Stimulated activated CD4-positive, alpha-beta T cell treated with anti-CD3 and anti-CD28 coated beads, Interleukin-4, amount 100 ng/mL, for 48 hours (primary cell): ENCODE measurements at places on chromosomes 5 and 9.

DNA sequence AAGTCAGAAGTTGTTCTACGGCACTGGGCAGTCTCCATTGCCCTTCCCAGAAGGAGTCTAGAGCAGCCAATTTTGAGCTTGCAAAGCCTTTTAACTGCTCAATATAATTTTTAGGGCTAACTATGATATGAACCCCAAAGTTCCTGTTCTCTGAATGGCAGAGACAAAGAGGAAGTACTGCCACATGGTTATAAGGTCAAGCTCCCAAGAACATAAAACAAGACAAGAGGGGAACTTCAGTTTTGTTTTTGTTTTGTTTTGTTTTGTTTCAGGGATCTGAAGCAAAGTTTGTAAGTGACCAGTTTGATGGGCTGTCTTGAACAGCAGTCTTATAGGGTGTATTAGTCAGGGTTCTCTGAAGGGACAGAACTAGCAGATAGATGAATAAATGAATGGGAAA is 11.9 kb upstream of the SMC2 start:
- DNase-seq: no peak

- no peak for DNase-seq
Measured at GRCh38 chr5:177959315-177959714, 36.7 kb downstream of the PROP1 start.

DNA sequence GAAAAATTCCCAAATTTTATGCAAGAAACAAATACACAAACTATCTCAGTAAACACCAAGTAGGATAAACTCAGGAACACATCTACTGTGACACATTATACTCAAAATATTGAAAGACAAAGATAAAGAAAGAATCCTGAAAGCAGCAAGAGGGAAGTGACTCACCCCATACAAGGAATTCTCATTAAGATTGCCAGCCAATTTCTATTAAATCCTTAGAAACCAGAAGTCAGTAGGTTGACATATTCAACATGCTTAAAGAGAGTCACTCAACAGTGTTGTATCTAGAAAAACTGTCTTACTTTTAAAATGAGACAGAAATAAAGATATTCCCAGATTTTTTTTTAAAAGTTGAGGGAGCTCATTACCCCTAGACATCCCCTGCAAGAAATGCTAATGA is 15.5 kb downstream of the SPATA31E1 start:
- DNase-seq: no peak

DNA sequence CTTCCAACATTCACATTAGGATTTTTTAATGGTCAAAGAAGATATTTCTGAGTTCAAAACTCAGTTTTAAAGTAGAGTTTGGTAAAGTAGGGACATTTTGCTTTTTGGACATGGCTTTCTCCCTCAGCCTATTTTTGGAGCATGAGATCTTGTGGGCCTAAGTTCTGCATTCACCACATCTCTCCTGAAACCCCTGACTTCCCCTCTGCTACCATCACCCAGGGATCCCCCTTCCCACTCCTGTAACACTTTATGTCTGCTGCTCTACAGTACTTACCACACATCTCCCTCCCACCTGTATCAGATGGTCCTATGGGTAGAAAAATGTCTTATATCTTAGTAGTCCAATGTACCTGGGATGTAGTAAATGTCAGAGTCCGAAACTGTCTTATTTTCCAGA is 48.2 kb upstream of the JAK2 start:
- DNase-seq: no peak

DNA sequence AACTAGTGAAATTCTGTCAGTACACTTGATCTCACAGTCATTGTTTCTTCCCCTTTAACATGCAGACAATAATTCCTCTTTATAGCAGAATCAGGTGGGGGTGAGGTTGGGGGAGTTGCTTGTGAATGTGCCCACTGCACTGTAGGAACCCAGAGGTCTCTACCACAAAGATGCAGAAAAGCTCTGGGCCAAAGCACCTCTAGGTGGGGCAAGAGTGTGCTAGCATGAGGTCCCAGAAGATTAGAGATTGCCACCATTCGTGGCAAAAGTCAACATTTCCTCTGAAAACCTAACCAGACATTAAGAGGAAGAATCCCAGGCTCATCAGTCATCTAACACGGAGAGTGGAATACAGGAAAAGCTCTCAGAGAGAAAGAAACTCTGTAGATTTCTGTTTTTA is 74.5 kb downstream of the PTCD2 start:
- DNase-seq: no peak

DNA sequence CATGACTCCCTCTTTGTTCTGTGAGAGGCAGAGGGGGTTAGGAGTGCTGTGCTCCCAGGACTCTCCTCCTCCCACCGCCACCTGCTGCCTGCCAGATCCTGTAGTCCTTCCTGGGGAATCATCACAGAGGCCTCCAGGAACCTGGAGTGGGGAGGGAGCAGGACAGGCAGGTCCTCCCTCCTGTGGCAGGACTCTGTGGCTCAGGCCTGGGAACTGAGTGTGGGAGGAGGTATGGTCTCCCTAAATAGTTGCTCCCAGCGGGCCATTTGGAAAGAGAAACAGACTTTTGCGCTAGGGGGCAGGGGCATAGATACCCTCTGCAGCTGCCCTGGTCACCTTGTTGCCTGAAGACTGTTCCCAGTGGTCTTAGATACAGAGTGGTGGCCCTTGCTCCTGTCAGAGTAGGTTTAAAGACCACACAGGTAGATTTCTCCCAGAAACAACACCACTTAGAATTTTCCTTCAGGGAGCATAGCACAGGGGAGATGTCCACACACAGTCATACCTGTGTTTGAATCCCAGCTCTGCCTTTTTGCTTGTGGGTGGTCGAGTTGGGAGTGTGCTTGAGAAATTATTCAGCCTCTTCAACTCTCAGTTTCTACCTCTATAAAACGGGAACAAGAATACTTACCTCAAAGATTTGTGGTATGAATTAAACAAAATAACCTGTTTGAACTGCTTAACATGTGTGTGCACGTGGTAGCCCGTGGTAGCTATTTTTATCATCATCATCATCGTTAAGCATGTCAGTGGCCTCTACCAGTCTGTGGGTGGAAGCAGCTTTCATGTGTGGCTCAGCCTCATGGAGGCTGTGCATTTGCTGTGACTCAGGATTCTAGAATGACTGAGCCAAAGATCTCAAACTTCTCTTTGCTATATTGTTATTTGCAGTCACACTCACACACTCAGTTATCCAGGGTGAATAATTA is 55.8 kb downstream of the SLC22A5 start:
- DNase-seq: no peak
